T-helper 9 cell (primary cell): ENCODE measurements at places on chromosomes 12 and 14.
A peak's percentile ranks its signal among the peaks of the same experiment; 100 is the strongest.

DNA sequence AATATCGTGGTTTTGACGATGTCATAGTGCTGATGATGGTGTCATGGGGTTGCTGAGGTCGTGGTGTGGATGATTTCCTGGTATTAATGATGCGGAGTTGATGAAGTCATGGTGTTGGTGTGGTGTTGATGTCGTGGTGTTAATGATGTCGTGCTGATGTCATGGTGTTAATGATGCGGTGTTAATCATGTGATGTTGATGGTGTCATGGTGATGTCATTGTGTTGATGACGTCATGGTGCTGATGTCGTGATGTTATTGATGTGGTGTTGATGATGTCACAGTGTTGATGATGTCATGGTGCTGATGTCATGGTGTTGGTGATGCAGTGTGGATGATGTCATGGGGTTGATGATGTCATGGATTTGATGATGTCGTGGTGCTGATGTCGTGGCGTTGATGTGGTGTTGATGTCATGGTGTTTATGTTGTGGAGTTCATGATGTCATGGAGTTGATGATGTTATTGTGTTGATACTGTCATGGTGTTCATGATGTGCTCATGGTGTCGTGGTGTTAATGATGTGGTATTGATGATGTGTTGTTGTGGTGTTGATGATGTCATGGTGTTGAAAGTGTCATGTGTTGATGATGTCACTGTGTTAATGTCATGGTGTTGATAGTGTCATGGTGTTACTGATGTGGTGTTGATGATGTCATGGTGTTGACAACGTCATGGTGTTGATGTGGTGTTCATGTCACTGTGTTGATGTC lies 48.5 kb upstream of the RIMBP2 start:
- DNase-seq = no peak

DNA sequence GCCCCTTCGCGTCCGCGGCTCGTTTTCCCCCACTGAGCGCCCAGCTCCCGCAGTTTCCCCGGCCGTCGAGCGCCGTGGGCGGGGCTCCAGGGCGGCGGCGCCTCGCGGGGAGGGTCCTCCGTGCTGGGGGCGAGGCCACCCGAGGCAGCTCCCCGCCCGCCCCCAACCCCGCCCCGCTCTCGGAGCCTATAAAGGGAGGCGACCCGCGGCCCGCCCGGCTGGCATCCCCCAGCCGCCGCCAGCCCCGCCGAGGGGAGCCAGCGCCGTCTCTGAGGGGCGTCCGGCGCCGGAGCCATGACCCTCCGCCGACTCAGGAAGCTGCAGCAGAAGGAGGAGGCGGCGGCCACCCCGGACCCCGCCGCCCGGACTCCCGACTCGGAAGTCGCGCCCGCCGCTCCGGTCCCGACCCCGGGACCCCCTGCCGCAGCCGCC lies at the start of gene TAMALIN:
Gene TAMALIN, plus strand, starts transcription at position 221 of the 432 bp plus-strand sequence. Its CDS starts 74 bp downstream, at position 295.
- peak; percentile 83 for DNase-seq

- no peak for DNase-seq
Observed at GRCh38 chr14:66662374-66662773, 154.4 kb downstream of the GPHN start.

DNA sequence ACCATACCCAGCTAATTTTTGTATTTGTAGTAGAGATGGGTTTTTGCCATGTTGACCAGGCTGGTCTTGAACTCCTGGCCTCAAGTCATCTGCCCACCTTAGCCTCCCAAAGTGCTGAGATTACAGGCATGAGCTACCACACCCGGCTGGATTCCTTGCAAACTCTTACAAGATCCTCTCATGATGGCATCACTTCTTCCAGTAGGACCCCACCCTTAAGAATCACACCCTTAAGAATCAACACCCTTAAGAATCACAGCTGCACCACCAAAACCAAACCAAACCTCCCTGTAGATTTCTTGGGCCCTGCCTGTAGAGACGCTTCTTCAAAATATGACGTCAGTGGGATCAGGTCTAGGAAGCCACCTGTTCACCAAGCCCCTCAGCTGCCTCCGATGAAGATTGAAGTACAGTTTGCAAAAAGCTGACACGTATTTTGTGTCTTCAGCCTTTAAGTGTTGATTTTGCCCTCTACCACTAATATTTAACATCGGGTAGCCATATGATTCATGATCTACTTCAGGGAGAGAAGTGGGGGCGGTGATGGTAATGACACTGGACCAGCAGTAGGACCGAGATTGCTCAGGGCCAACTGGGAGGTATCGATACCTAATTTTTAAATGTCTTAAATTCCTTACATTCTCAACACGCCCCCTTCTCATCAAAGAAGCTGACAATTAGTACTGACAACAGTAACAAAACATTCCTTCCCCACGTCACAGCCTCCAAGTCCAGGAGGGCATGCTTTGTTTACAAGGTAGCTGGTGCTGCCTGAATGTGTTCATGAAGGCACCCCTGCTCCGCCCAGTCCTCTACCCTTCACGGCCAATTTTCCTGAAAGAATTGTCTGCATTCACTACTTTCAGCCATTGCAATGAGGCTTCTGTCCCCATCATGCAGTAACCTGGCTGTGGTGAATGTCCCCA lies 57.2 kb downstream of the ESRRB start:
- no peak for DNase-seq

GRCh38 chr12:21809100-21809499 lies 34.6 kb upstream of the KCNJ8 start:
- DNase-seq = no peak

GRCh38 chr12:75549989-75550388 lies 38.6 kb upstream of the KRR1 start:
- no peak for DNase-seq

- no peak for DNase-seq
Observed at GRCh38 chr12:102740141-102740955, 176.7 kb downstream of the PAH start.

GRCh38 chr12:119630962-119631550 lies 36.9 kb upstream of the PRKAB1 start:
- no peak for DNase-seq

GRCh38 chr12:50276912-50277671 lies 6.2 kb downstream of the LIMA1 start:
- DNase-seq = no peak

- no peak for DNase-seq
Observed at GRCh38 chr12:81208187-81208911, 130.5 kb downstream of the ACSS3 start.

DNA sequence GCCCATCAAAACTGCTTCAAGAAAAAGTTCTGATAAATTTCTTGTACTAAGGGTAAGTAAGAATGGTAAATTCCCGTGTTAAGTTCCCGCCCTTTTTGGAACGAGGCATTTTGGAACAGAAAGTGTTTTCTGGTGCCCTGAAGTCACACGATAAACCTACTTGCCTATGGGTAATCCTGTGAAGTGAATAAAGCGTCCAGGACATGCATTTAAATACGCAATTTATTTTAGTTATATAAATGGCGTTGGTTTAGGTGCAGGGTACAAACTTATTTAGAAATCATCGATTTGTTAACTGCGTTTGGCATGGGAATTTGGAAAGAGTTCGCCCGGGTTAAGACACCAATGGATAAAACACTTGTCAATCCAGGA lies 715 bp upstream of the RAP1B start:
- no peak for DNase-seq

- peak; percentile 63 for DNase-seq
Observed at GRCh38 chr12:94147991-94148738, at the start of gene PLXNC1. Gene PLXNC1, plus strand, starts transcription at chr12:94148577. Its CDS starts 395 bp downstream, at chr12:94148972.

- no peak for DNase-seq
Observed at GRCh38 chr12:103556890-103557627, 30.0 kb upstream of the STAB2 start.

DNA sequence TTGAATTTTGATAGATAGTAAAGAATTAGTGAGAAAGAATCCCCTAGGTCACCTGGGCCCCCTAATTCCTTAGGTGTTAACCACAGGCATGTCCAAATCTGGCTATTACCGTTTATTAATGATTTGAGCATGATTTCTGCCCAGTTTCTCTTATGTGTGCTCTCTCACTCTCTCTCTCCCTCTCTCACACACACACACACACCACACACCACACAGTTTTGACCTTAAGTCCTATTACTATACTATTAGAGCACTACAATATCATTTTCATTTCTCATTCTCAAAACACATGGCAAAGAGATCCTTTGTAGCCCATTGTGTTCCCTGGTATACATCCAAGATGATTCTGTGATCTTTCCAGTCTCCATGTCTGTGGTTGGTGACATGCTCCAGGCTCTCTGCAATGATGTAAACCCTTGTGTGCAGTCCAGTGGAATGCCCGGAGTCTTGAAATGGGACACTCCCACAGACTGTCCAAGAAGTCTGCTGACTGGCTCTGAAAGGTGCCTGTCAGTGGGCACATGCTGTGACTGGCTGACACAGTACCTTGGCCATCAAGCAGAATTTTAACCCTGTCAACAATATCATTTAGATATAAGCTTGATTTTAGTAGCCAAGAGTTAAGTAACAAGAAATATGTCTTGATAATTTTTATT lies 96.2 kb downstream of the FIGNL2 start:
- no peak for DNase-seq

DNA sequence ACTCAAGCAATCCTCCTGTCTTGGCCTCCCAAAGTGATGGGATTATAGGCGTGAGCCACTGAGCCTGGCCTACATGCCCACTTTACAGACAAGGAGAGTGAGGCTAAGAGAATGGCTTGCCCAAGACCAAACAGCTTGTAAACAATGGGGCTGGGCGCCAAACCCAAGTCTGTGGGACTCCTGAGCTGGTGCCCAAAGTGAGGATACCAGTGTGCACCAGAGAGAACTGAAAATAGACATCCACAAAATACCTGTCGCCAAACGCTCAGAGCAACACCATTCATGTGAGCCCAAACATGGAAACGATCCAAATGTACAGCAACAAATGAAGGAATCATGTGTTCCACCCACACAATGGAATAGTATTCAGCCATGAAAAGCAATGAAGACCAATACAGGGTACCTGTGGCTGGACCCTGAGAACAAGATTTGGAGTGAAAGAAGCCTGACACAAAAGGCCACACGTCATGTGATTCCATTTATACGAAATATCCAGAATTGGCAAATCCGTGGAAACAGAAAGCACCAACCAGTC lies 38.2 kb downstream of the CCNK start:
- no peak for DNase-seq

- DNase-seq = peak; percentile 14
Observed at GRCh38 chr14:102805371-102805891, 28.2 kb downstream of the TRAF3 start.
